ENCODE measurements at places on chromosomes 12 and 14. TPM values are rescaled to one million over a fixed set of nuclear protein-coding genes. Genes with fewer than 3 reads are reported as not detected.

The GDF11 gene
- 13.8 TPM for polyA plus RNA-seq

The PPP2R5E gene
- 24.1 TPM for polyA plus RNA-seq

The FZD10 gene
- polyA plus RNA-seq = 15.9 TPM

The PYGL gene
- polyA plus RNA-seq = 46.4 TPM

The FSCB gene
- not detected for polyA plus RNA-seq

The LRFN5 gene
- 8.3 TPM for polyA plus RNA-seq

The NXPH4 gene
- 2.0 TPM for polyA plus RNA-seq

The DEGS2 gene
- polyA plus RNA-seq = 0.37 TPM

The TRPV4 gene
- 1.0 TPM for polyA plus RNA-seq

The CKB gene
- 194 TPM for polyA plus RNA-seq

The KCNC2 gene
- polyA plus RNA-seq = 0.52 TPM

The TXNDC16 gene
- polyA plus RNA-seq = 6.4 TPM

The HPD gene
- polyA plus RNA-seq = not detected

The PLEKHG7 gene
- 0.26 TPM for polyA plus RNA-seq

DNA sequence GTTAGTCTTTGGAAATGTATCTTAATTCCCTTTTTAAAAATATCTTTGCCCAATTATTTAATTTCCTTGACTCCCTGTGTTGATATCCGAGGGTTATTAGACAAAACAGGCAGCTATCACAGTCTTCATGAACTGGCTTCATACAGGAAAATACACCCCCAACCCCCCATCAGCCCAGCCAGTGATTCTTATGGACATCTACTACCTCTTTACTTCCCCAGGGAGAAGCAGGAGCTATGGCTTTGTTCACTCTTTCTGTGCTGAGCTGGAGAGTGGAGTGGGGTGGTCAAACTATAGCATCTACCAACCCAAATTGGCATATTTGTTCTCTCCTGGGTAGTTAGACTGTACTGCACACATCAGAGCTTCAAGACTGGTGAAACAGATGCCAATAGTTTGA lies 134.4 kb upstream of the SLC38A2 start:
- no peak for DNase-seq

DNA sequence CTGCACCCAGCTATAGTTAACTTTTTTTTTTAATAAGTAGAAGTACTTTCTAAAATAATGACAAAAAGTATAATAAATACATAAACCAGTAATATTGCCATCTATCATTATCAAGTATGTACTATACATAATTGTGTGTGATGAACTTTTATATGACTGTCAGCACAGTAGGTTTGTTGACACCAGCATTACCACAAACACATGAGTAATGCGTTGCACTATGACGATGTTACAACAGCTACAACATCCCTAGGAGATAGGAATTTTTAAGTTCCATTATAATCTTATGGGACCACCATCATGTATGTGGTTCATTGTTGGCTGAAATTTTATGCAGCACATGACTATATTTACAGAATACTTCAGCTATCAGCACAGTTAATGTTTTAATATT lies 62.9 kb upstream of the VSX2 start:
- DNase-seq = no peak

- peak; percentile 51 for DNase-seq
These were observed 28.2 kb downstream of the PALS1 start for GRCh38 chr14:67269298-67270060.

DNA sequence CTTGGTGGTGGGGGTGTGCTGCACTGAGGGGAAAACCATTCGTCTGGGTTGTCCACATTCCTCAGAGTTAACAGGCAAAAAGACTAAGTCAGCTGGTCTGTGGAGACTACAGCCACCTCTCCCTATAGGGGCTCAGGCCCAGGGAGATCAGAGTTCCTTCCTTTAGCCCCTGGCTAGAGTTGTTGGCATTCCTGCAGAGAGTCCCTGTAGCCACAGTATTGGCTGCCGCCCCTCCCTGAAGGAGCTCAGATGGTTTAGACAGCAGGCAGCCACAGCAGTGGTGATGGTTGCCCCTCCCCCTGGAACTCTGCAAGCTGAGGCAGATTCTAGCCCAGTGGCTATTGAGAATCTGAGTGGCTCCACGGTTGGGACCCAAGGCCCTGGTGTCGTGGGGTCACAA lies 1072.5 kb upstream of the ATXN7L3B start:
- DNase-seq = no peak

DNA sequence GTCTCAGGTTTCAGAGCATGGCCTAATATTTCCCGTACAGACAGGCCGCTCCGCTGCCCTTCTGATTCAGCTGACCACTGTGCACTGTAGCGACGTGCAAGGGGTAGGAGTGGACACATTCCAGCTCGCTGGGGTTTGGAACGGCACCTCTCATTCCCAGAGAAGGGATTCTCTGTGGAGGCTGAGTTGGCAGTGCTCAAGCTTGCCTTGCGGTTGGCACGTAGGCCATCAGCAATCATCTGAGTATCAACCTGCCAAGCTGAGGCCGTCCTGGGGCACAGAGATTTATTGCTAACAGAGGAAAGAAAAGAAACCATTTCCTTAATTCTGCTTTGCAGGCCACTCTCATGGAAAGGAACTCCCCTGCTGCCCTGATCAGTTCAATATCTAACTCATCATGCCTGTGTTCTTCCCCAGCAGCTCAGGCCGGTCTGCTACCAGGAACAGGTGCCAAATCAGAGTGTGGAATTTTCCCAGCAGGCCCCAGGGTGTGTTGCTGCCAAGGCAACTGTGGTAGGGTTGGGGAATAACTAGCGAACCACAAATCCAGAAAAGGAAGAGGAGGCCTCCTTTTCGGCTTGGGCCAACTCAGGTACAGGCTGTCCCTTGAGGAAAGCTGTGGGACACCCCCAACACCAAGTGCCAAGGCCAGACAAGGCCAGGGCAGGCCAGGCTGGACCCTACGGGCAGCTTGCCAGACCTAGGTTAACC lies 92.5 kb downstream of the SSPN start:
- DNase-seq = peak; percentile 44

DNA sequence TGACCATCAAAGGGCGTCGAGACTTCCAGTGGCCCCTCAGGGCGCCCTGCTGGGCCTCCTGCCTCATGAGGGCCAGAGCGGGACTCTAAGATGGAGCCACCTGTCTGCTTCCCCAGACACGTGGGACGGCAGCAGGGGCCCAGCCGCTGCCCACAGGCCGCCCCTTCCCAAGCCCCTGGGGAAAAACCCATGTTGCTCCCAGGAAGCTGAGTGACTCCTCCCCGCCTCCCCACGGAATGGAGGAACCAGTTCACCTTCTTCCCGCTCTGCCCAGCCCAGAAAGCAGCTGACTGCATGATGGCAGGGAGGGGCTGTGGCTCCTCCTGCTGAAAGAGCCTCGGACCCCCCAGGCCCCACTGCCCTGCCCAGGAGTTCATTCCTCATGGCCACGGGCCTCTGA lies 14.9 kb downstream of the RAB35 start:
- DNase-seq = no peak

- DNase-seq = no peak
These were observed 12.2 kb downstream of the PTPN11 start for GRCh38 chr12:112430929-112431328.

- no peak for DNase-seq
These were observed 30.4 kb upstream of the PSMA6 start for GRCh38 chr14:35261774-35262173.

- no peak for DNase-seq
These were observed 41.5 kb downstream of the ANO6 start for GRCh38 chr12:45257185-45257930.

GRCh38 chr12:6122201-6122600 lies 2.3 kb downstream of the VWF start:
- no peak for DNase-seq

- no peak for DNase-seq
These were observed 94.4 kb downstream of the CRACR2A start for GRCh38 chr12:3658327-3659163.

- no peak for DNase-seq
These were observed 33.3 kb downstream of the TDG start for GRCh38 chr12:103998976-103999375.

DNA sequence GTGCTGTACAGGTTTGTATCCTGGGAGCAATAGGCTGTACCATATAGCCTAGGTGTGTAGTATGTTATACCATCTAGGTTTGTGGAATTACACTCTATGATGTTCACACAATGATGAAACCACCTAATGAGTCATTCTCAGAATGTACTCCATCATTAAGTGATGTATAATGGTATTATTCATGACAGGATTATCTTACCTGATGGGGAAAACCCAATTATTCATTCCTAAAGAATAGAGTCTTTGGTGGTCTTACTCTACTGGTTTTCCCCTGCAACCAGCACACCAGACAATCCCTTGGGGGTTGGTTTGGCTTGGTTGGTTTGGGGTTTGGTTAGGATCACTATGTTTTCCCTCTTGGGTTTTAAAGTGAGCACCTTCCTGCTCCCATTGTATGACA lies 12.6 kb upstream of the OR10P1 start:
- DNase-seq = no peak

DNA sequence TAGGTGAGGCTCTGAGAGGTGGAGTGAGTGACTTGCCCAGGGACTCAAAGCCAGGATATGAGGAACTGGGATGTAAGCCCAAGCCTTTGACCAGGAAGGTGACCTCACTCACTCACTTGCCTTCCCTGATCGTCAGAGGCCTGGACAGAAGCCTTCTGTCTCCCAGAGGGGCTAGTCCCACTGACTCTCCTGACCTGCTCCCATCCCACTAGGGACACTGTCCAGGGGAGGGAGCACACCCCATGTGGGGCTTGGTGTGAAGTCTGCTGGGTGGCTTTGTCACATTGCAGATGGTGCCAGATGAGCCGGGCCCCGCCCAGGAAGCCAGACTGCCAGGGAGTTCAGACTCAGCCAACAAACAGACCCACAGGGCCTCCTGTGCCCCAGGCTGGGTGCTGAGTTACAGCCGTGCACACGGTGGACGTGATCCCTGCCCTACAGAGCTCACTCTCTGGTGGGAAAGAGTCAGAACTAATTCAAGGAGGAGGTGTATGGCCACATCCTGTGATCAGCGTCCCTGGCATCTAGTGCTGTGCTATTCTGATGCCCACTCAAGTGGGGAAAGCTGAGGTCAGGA lies 28.3 kb downstream of the MMAB start:
- DNase-seq = no peak

DNA sequence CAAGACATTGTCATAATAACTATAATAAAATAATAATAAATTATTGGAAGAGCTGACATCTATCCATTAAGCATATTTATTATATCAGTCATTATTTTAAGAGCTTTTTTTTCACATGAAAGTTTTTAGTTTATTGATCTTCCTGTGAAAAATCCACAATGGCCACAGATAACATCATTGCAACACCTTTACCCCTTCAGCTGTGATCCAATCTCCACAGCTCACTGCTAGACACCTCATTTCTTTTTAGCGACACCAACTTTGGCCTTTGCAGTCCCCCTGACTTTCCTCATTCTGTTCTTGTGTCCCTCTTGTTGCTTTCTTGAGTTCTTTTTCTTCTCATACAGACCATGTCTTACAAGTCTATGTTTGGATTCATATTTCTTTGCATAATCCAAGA lies 67.4 kb downstream of the STON2 start:
- DNase-seq = no peak

GRCh38 chr12:15829949-15830348 lies 40.8 kb upstream of the EPS8 start:
- DNase-seq = peak; percentile 39

- no peak for DNase-seq
These were observed 16.1 kb upstream of the NEMF start for GRCh38 chr14:49868720-49869114.

- DNase-seq = peak; percentile 83
These were observed 925 bp downstream of the DICER1 start for GRCh38 chr14:95156161-95157047.

- DNase-seq = no peak
These were observed 140.9 kb downstream of the NTS start for GRCh38 chr12:86015026-86015425.

DNA sequence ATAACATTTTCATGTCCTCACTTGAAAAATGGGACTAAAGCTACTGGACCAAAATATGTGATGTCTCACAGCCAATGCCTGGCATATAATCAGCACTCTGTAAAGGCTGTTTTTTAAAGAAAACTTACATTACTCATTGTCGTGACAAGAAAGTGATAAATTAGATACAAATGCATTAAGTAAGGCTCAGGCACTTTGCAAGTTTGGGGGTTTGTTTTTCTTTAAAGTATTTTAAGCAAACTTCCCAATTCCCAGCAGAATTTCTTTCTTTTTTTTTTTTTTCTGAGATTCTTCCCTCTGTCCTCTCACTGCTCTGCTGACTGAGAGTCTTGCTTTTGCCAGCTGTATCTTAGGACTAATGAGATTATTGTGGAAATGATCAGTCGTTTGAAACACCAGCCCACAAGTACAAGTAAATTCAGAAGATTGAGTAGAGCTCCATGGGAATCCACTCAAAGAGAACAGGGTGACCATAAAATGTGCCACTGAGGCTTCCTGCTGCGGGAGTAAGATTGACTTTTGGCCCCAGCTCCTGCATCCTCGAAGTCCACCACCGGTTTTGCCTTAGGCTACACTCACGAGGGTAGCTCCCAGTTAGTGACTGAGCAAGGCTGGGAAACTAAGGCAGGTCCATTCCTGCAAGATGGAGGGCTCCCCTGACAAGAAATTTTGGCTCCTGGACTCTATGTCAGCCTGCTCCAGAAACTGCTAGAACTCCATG lies 82.8 kb downstream of the TMTC1 start:
- DNase-seq = no peak

DNA sequence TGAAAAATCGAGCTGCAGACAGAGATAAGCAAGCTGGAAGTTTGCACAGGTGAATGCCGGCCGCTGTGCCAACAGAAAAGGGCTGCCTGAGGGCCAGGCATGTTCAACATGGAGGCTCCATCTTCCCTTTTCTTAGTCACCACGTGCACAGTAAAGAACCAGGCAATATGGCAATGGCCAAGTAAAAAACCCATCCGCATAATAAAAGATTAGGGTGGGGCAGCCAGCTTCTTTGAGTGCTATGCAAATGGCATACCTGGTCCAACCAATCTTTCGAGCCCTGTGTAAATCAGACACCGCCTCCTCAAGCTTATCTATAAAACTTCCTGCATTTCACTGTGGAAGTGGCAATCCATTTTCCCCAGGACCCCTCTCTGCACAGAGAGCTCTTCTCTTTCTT lies 16.7 kb downstream of the PNP start:
- no peak for DNase-seq

- no peak for DNase-seq
These were observed 60.9 kb upstream of the FBRSL1 start for GRCh38 chr12:132428936-132429601.

DNA sequence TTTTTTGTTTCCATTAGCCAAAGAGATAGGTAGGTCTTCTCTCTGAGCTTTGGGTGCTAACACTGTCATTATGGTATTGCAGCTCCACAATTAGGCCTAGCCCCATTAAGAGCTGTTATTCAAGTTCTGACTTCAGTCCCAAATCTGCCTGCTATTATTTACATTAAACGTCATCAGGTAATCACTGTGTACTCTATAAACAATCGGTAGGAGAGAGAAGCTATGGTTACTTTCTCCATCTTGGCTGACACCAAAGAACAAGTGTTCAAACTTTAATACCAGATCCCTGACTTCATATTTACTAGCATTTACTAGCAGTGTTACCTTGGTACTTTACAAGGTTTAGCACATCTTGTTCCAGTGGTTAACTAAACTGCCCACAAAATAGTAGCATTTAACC lies 305.1 kb upstream of the GARIN2 start:
- DNase-seq = no peak

Measured in muscle of back (tissue), 13 donors.